Activated CD4-positive, alpha-beta T cell treated with anti-CD3 and anti-CD28 coated beads, Interleukin-2, amount 10 ng/mL, durations not matched to agents 24 days and 14 days (primary cell): ENCODE measurements at places on chromosomes 7 and 10. TPM values are rescaled to one million over a fixed set of nuclear protein-coding genes. Genes with fewer than 3 reads are reported as not detected.

DNAJC30 gene
- 9.4 and 10.9 TPM in 2 replicates for total RNA-seq

CALN1 gene
- not detected in 2 replicates for total RNA-seq

TMEM178B gene
- total RNA-seq: 0.52 and 0.68 TPM in 2 replicates

MKX gene
- total RNA-seq: not detected in 2 replicates

SLC37A3 gene
- total RNA-seq: 162 and 167 TPM in 2 replicates

PLAC9 gene
- total RNA-seq: not detected in 2 replicates

ADGRA1 gene
- total RNA-seq: not detected in 2 replicates

INSYN2A gene
- not detected in 2 replicates for total RNA-seq

PRRT4 gene
- total RNA-seq: 0.14 TPM in 2 replicates

TDRD1 gene
- total RNA-seq: 0.16 and 0.21 TPM in 2 replicates

FZD8 gene
- 0.38 and 0.56 TPM in 2 replicates for total RNA-seq

PTER gene
- 16.7 and 17.8 TPM in 2 replicates for total RNA-seq

PDGFA gene
- total RNA-seq: 12.2 and 12.9 TPM in 2 replicates

DNA sequence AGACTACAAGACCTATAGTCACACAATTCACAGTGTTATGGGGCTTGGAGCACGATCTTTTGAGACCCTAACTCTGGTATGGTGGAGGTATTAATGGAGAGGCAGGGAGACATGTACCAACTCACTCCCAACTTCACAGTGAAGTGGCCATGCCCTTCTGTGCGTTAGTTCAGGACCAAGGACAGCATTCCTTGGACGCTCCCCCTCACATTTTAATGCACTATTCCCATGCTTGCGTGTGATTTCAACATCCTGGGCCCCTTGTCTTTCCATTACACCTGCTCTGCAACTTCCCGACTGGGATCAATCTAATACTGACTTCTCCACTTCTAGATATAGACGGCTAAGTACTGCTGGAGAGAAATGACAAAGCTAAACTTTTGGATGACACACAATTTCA is 72.7 kb downstream of the PLCE1 start:
- DNase-seq: no peak

DNA sequence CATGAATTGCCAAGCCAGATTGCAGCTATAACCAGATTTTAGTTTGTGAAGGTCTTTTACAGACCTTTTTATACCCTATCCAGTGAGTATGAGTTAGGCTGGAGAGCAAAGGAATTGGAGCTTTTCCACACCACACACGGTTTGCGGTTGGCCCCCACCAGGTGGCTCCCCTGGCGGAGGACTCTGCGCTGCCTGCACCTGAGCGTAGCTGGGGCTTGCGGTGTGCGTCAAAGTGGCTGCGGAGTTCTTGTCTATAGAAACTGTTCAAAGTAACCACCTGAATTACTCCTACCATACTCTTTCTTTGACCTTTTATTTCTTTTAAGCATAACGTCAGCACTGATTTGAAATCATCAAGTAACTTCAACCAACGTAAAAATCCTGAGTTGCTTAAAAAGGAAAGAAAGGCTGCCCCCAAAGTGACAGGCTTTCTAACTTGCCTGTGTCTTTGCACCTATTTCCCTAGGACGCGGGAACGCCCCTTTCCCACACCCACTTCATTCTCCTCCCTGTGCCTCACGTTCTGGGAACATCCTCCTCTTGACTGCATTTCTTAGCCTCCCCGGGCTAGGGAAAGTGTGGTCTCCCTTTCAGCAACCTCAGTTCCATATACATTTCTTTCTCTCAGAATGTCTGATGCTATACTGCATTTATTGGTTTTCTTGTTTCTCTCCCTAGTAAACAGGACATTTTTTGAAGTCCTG is 47.6 kb upstream of the TMEM72 start:
- no peak for DNase-seq

GRCh38 chr7:35968140-35968940 is 167.5 kb downstream of the SEPTIN7 start:
- DNase-seq: peak; percentile 45

- DNase-seq: no peak
Measured at GRCh38 chr7:76412249-76412648, 2.8 kb upstream of the SSC4D start.

DNA sequence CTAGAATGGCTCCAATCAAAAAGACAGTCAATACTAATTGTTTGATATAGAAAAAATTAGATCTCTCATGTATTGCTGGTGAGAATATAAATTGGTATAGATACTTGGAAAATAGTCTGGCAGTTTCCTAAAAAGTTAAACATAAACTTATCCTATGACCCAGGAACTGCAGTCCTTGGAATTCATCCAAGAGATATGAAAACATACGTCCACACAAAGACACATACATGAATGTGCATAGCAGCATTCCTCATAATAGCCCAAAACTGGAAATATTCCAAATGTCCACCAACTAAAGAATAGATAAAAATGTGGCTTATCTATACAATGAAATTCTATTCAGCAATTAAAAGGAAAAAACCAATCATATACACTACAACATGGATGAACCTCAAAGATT is 128.4 kb downstream of the ZFAND4 start:
- DNase-seq: no peak

- no peak for DNase-seq
Measured at GRCh38 chr7:137135654-137136350, 207.7 kb downstream of the PTN start.

DNA sequence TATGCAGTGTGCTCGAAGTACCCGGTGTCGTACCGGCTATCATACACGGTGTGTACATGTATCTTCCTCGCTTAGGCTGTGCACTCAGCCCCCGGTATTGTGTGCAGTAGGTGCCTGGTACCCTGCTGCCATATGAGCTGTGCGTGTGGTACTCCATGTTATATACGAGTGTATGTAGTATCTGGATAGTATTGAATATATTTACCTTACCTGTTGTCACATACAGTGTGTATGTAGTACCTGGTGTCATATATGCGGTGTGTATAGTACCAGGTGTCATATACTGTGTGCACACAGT is 1.2 kb downstream of the ZMYND11 start:
- DNase-seq: no peak

- no peak for DNase-seq
Measured at GRCh38 chr10:30070001-30070685, 10.8 kb upstream of the JCAD start.

- DNase-seq: no peak
Measured at GRCh38 chr7:117323851-117324711, 1.2 kb upstream of the WNT2 start.

DNA sequence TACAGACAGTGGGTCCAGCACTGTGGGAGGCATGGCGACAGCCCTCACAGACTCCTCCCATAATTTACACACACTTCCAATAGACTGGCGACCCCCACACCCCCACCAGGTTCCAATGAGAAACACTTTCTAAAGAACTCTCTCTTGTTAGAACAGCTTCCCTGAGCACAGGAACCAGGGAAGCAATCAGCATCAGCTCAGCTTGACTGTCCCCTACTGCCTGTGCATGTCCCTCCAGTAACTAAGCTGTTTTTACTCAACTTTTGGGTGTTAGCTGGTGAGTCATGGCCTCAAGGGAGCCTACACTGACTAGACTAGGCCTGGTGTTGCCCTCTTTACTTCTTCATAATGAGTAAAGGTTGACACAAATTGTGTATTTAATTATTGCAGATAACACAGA is 32.6 kb upstream of the HERPUD2 start:
- DNase-seq: peak; percentile 62

- no peak for DNase-seq
Measured at GRCh38 chr7:94045581-94045980, 41.4 kb upstream of the BET1 start.

DNA sequence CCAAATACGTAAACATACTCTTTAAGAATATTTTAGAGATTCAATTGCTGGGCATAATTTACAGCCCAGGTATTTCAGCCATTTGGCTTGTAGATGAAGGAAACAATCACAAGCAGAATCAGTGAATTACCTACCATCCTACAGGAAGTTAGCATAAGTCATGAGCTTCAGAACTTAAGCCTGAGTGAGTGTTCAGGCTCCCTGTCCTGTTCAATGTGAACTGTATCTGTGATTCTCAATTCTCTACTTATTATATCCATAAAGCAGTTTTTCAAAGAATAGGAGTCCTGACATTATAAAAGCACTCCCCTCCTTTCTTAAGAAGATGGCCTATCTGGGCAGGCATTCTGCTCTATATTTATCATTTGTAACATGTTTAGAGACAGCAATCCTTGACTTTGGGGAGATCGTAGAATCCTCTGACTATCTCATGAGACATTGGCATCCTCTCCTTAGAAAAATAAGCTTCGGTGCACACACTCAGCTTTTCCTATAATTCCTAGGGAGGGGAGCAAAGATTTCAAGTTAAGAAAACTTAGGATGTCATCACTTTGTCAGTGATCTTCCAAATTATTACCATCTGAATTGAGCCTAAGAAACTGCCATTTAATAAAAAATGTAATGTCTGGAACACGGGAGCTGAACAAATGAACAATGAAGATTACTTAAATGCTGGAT is 645.2 kb upstream of the IGFBP3 start:
- DNase-seq: no peak

- DNase-seq: no peak
Measured at GRCh38 chr10:99235658-99236626, at the start of gene HPSE2. Gene HPSE2, minus strand, starts transcription at chr10:99235852.

DNA sequence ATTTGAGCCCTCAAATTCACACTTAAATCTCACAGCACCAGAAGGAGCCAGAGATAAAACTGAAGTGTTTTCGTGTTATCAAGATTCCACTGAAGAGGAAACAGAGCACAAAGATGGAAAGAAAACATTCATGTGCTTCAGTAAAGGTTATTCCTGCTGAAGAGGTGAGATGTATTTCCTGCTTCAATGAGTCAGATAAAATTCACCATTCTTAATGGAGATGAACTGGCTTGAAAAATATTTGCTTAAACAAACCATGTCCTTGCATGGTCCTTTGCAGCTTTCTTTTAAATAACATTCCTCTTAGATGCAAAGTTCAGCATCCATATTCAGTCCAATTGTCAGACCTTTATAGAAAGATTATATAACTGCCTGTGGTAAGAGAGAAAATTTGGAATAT is 294.2 kb downstream of the IPMK start:
- no peak for DNase-seq

GRCh38 chr7:105678811-105679495 is 97.7 kb upstream of the EFCAB10 start:
- DNase-seq: peak; percentile 81

GRCh38 chr7:2637505-2638223 is 5.9 kb downstream of the TTYH3 start:
- no peak for DNase-seq

DNA sequence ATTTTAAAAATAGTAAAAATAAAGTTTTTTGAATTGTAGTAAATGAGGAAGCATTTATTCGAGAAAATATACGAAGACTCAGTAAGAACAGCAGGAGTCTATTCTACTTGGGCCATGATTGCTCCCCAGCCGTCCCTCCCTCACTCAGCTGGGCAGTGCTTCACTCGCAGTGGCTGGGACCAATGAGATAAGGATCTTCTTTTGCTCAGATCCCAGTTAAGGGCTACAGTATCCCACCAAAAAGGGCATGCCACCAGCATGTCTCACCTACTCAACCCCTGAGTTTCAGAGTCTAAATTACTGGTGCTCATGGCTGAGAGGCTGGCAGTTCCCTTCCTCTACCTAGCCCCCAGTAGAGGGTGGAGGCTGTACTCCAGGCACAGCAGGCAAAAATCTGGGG is 455.7 kb upstream of the PFKP start:
- no peak for DNase-seq

DNA sequence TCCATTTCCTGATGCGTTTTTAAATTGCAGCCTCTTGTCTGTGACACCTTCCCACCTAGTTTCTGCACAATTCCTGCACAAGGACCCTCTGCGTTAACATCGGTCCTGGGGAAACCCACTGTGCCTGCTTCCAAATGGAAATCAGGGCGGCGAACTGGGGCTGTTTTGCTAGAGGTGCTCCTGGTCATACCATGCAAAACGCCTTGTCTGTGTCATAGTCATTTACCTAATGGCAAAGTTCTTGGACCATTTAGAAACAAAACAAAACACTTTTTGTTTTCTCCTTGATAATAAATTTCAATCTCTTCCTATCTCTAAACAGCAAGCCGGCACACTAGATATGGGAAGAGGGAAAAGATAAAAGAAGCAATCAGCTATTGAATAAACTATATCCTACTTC is 206.9 kb upstream of the KLF14 start:
- peak; percentile 55 for DNase-seq

DNA sequence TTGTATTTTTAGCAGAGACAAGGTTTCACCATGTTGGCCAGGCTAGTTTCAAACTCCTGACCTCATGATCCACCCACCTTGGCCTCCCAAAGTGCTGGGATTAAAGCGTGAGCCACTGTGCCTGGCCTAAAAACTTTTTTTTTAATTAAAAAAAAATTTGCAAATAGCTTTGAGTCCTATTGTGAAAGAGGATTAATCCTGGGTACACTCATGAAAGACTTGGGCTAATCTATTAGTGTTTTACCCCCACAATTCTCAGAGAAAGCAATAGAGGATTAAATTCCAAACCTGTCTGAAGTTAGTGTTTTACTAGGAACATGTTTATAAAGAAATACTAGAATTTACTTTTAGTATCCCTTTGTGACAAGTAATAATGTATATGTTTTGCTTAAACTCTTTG is 76.9 kb upstream of the ITGB1 start:
- DNase-seq: no peak

- no peak for DNase-seq
Measured at GRCh38 chr7:120337308-120337907, 64.4 kb downstream of the KCND2 start.

DNA sequence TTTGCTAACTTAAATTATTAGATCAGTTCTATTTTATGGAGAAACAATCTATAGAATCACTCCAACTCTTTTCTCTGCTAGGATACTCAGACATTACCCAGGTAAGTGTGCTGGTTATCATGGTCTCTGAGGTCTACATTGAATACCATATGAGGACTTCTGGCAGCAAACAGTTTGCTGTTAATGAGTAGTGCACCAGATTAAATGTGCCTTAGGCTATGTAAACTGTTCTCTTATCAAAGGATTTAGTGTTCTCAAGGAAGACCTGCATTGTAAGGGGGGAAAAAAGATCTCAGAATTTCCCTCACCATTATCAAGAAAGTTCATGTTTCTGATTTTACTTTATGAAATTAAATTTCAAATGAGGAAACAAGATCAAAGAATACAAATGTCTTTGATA is 107.5 kb downstream of the ITGB8 start:
- no peak for DNase-seq

DNA sequence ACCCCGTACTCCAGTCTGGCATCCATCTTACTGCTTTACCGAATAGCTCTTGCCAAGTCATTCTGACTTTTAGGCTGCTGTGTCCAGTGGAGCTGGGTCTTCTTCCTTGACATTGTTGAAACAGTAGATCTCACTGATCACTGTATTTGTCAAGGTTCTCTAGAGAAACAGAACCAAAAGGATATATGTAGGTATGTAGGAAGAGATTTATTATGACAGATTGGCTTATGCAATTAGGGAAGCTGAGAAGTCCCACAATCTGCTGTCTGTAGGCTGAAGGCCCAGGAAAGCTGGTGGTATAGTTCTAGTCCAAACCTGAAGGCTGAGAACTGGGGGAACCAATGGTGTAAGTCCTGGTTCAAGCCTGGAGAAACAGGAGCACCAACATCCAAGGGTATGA is 12.1 kb upstream of the PRRT4 start:
- no peak for DNase-seq
